Karpas-422 (cell line): ENCODE measurements at places on chromosomes 11 and 22. TPM values are rescaled to one million over a fixed set of nuclear protein-coding genes. Genes with fewer than 3 reads are reported as not detected.
A peak's percentile ranks its signal among the peaks of the same experiment; 100 is the strongest.

NCAM1 gene
- total RNA-seq = 0.29 and 0.75 TPM in 2 replicates

DNA sequence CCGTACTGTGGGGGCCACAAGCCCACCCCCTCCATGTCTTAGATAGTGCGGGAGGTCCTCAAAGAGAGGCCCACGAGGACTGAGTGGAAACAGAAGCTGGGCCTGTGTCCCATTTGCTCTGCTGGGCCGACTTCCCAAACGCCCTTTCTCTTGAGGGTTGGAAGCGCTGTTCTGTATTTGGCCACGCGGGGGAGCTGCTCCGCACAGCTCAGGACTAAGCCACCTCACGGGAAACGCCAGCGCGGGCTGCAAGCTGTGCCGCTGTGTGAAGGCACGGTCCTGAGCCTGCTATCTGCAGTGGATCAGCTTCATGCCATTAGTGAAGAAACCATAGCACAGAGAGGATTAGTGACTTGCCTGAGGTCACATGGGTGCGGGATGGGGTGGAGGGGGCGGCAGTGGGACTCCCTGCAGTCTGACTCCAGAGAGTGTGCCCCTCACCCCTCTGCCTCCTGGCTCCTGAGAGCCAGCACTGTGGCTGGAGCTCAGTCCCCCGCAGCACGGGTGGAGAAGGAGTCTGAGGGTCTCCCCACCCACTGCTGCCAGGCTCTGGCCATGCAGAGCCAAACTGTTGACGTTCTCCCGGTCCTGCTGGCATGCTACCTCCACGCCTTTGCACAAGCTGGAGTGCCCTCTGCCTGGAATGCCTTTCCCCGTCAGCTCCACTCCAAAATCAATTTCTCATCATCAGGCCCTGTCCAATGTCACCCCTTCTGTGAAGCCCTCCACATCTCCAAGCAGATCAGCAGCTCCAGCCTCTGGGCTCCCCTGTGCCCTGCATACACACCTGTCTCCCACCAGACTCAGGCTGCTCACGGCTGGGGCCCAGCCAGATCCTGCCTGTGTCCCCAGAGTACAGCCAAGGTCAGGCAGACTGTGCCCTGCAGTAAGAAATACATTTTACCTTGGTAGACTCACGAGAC, 51.5 kb upstream of the LRRC32 start:
- H3K27ac ChIP-seq = no peak overlapping the region
- H3K4me1 ChIP-seq = no peaks in the 10 kb centered on the region
- DNase-seq = peak; percentile 91

DNA sequence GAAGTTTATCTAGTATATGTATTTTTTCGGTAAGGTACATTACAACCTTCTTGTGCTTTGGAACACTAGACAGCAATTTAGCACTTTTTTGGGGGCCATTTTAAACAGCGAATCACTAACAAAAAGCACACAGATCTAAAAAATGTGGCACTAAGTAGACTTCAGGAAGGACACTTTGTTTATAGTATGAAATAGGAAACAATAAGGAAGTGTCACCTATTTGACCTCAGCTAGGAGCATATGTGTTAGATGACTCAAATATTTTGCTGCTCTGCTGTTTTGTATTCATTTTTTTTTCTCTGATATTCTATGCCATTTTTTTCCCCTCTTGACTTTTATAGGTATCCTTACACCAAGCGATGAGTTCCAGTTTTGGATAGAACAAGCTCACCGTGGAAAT, 5.6 kb downstream of the DYNC2H1 start:
- no peak overlapping the region for H3K4me3 ChIP-seq
- H3K27ac ChIP-seq = no peak overlapping the region
- DNase-seq = no peak
- H3K36me3 ChIP-seq = no peaks in the 10 kb centered on the region
- no peaks in the 10 kb centered on the region for H3K27me3 ChIP-seq
- H3K4me1 ChIP-seq = no peaks in the 10 kb centered on the region

SCUBE1 gene
- total RNA-seq = not detected in 2 replicates

GRCh38 chr11:103035791-103036434, 56.0 kb downstream of the DCUN1D5 start:
- H3K27me3 ChIP-seq = no peaks in the 10 kb centered on the region; the same call in 1 of the 2 replicates
- H3K36me3 ChIP-seq = no peaks in the 10 kb centered on the region
- H3K4me3 ChIP-seq = no peak overlapping the region
- H3K4me1 ChIP-seq = 0 out of 2 replicates have a peak, but pooled peaks cover 2% of the 10 kb centered on the region
- peak; percentile 96 for DNase-seq
